ENCODE measurements at places on chromosomes 16 and 17.

- peak; percentile 42 for DNase-seq
Observed at GRCh38 chr16:88487920-88488851, 35.1 kb downstream of the ZFPM1 start.

DNA sequence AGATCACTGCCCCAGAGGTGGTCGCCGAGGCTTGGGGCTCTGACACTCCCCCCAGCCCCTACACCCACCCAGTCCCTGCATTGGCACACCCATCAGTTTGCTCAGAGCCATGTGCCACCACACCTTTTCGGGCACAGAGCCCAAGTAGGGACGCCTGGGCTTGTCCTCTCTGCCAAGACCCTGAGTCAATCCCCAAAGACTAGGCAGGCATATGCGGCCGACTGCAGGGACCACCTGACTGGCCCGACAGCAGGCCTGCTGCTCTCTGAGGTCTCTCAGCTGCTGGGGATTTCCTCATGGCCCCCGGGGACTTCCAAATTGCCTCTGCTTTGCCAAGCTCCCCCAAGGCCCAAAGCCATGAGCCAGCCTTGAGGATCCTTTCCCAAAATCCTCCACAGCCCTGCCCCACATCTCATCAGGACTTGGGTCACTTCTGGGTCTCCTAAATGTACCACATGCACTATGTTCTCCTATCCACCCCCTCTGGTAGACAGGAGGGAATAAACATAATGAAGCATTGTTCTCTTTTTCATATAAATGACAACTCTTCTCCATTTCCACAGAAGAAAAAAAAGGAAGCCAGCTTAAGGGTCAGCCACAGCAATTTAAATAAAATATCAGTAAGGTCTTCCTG lies 30.6 kb downstream of the MYO18A start:
- no peak for DNase-seq

- DNase-seq, result no peak
Observed at GRCh38 chr17:57556320-57556719, 188.8 kb downstream of the CCDC182 start.

GRCh38 chr16:19911747-19912454 lies 27.3 kb upstream of the GPRC5B start:
- no peak for DNase-seq

- DNase-seq, result no peak
Observed at GRCh38 chr17:7060165-7060891, 16.4 kb upstream of the SLC16A11 start.

DNA sequence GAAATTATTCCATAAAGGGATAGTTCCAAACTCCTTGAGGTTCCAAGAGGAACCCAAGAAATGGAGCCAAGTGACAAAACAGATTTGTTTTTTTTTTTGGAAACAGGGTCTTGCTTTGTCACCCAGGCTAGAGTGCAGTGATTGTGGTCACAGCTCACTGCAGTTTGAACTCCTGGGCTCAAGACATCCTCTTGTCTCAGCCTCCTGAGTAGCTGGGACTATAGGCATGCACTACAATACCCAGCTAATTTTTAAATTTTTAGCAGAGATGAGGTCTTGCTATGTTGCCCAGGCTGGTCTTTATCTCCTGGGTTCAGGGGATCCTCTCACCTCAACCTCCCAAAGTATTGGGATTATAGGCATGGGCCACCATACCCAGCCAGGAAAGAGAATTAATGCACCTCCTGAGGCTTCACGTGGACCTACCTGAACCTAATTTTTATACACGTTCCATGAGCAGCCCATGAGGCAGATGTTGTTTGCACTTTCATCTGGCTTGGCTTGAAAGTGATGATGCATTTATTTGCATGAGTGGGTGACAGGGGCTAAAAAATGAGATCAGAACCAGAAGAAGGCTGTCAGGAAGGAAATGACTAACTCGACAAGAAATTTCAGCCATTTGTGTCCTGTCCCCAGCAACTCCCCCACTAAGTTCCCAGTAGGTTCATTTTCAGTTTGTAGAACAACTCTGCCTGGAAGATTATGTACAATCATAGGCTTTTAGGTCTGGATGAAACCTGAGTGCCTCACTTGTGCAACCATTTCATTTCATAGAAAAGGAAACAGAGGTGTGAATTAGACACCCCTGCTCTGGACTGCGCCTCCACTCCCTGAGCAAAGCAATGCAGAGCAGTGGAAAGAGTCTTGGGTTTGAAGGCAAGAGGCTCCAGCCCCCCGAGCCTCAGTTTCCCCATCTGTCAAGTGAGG lies 10.3 kb upstream of the IRF8 start:
- DNase-seq, result no peak

DNA sequence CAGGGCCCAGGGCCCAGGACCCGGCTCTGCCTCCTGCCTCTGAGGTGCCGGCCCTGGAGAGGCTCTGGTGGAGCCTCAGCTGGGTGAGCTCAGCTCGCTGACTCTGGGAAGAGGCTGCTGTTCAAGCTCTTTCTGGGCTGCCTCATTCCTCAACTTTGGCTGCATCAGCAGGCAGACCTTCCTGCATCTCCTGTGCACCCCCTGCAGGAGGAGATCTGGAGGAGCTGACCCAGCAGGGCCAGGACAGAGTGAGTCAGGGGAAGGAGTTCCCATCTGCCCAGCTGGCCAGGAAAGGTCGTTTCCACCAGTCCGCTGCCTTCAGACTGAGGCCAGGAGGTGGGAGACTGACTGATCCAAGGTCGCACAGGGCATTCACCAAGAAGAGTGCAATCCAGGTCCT lies 10.7 kb downstream of the CRHR1 start:
- DNase-seq, result no peak

GRCh38 chr16:20944861-20945574 lies 44.4 kb downstream of the LYRM1 start:
- DNase-seq, result peak; percentile 50
